Adrenal gland (tissue), 19 donors: ENCODE measurements at places on chromosomes 6 and 20. TPM values are rescaled to one million over a fixed set of nuclear protein-coding genes. Genes with fewer than 3 reads are reported as not detected.

DEFB132 gene
- total RNA-seq, result not detected

SMIM8 gene
- 6.2 TPM for total RNA-seq

DEFB124 gene
- total RNA-seq, result not detected

TTK gene
- total RNA-seq, result 0.63 TPM

ACSS1 gene
- 97.3 TPM for total RNA-seq
